ENCODE measurements at places on chromosomes 7 and 10.
A peak's percentile ranks its signal among the peaks of the same experiment; 100 is the strongest.

DNA sequence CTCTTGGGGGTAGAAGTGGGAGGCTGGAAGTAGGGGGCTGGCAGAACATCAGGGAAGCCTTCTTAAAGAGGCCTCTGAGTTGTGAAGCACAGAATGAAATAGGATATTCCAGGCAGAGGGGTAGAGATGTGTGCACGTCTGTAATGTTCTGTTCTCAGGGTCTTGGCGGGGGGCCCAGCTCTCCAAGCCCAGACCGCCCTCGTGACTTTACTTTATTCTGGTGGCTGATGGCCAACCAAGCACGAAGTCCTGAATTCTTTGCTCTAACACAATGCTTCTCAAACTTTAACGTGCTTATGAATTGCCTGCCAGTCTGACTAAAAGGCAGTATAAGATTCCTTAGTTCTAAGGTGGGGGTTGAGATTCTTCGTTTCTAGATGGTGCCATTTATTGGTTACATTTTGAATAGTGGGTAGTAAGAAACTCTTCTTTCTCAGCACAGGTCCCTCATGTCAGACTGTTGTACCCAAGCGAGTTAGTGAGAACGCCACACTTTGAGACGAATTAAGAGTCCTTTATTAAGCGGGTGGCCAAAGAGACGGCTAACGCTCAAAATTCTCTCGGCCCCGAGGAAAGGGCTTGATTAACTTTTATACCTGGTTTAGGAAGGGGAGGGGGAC is 8.2 kb downstream of the PRXL2A start:
- peak; percentile 43 for DNase-seq

DNA sequence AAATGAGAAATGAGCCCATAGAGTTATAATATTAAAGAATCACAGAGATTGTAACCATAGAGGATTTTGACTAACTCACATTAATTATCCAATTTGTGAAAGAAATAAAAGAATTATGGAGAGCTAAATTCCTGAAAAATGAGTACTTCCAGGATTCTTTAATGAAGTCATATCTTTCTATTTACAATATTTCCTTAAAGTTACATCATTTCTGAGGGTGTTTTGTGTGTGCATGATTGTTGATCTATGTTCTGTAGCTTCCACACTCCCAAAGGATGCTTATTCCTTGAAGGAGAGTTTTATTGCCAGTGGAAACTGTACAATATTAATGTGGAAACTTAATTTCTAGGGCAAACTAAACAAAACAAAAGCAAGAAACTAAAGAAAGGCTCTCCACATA is 299.6 kb downstream of the MDFIC start:
- DNase-seq = no peak

DNA sequence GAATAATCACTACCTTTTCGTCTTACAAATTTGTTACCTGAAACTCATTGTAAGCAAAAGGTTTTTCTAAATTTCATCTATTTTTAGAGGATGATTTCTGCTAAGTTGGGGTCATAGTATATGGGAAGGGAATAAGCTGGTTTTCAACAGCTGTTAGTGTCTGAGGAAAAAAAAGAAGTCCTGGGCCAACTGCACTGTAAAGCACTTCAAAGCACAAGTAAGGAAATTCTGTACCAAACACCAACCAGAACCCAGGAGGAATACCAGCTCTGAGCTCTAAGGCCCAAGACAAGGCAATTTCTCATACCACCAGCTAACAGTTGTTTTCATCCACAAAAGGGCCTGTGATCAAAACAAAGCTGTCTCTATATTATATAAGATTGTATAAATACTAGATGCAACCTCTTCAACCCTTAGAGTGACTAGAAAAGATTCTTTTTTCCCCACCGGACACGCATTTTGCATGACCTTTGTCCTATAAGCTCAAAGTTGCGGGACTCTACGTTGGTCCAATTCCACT is 6.1 kb upstream of the MEOX2 start:
- DNase-seq = no peak

- DNase-seq = no peak
Measured at GRCh38 chr10:94213001-94213530, 149.7 kb downstream of the NOC3L start.

DNA sequence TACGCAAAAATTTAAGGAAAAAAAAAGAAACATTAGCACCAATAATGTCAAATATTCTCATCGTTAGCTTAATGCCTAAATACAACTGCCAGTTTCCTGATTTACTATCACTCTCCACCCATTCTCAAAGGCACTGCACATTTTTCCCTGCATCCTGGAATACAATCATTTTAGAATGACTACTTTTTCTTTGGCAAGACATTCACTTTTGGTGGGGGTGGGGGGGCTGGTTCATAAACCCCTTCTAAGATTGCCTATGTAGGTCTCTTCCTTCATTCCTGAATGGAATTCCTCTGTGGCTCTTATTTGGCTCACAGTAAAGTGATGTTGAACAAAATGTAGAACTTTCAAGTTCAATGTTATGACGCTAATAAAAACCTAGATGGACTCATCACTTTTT is 74.3 kb downstream of the RNLS start:
- no peak for DNase-seq

All from amygdala (tissue), 56 donors.